Colonic mucosa (tissue), 4 donors: ENCODE measurements at places on chromosomes 3 and 15. TPM values are rescaled to one million over a fixed set of nuclear protein-coding genes. Genes with fewer than 3 reads are reported as not detected.

- H3K27ac ChIP-seq: no peak overlapping the region
- H3K4me3 ChIP-seq: no peak overlapping the region
- peaks cover 9% of the 10 kb centered on the region for H3K36me3 ChIP-seq
Measured at GRCh38 chr3:150577855-150578254, 25.3 kb upstream of the SELENOT start.

DNA sequence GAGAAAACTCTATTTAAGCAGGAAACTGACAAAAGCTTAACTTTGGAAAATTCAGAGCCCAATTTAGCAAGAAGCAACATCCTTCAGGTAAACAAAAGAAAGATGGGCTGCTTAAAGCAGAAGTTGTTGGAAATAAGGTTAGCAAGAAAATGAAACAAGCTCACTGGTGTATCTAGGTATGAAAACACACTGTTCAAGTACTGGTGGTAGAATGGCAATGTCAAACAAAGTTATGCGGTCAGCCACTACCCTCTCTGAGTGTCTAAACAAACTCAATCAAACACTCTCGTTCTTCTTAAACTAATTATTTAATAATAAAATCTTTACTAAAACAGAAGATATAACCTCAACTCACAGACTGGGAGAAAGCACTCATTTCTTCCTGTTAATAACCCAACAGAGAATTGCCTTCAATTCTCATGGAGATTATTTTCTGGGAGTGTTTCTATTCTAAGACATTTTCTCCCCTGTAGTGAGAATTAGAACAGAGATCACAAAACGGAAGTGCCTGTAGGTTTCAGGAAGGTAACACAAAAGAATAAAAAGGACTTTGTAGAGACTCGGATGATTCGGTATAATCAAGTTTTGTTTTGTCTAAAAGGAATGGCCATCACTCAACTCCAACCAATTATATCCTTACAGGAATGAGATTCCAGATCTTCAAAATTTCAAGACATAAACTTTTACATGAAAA, 28.9 kb downstream of the PRICKLE2 start:
- H3K36me3 ChIP-seq: no peaks in the 10 kb centered on the region
- H3K27ac ChIP-seq: no peak overlapping the region
- no peak overlapping the region for H3K4me3 ChIP-seq
- no peaks in the 10 kb centered on the region for H3K27me3 ChIP-seq
- no peak for DNase-seq

- no peaks in the 10 kb centered on the region for H3K4me1 ChIP-seq
- no peaks in the 10 kb centered on the region for H3K36me3 ChIP-seq
- no peak overlapping the region for H3K27ac ChIP-seq
- H3K4me3 ChIP-seq: no peak overlapping the region
- no peaks in the 10 kb centered on the region for H3K27me3 ChIP-seq
Measured at GRCh38 chr3:11244121-11244677, 28.0 kb upstream of the ATG7 start.

The MUSTN1 gene
- total RNA-seq: 3.2 TPM

DNA sequence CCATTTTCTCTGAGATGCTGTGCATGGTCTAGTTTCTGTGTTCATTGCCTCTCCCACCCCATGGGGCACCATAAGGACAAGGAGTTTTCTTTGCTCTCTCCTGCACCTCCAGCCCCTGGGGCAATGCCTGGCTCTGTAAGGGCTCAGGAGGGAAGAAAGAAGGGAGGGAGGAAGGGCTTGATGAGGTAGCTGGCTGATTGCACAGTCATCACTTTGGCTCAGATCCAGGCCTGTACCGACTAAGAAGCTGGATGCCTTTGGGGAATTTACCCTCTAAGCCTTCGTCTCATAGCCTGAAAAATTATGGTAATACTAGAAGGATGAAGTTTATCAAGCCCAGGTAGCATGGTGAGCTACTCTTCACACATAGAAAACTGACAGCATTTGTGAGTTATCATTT, 382.9 kb downstream of the GABRG3 start:
- no peaks in the 10 kb centered on the region for H3K36me3 ChIP-seq
- no peak overlapping the region for H3K27ac ChIP-seq
- no peaks in the 10 kb centered on the region for H3K4me1 ChIP-seq
- no peak overlapping the region for H3K4me3 ChIP-seq
- no peaks in the 10 kb centered on the region for H3K27me3 ChIP-seq

DNA sequence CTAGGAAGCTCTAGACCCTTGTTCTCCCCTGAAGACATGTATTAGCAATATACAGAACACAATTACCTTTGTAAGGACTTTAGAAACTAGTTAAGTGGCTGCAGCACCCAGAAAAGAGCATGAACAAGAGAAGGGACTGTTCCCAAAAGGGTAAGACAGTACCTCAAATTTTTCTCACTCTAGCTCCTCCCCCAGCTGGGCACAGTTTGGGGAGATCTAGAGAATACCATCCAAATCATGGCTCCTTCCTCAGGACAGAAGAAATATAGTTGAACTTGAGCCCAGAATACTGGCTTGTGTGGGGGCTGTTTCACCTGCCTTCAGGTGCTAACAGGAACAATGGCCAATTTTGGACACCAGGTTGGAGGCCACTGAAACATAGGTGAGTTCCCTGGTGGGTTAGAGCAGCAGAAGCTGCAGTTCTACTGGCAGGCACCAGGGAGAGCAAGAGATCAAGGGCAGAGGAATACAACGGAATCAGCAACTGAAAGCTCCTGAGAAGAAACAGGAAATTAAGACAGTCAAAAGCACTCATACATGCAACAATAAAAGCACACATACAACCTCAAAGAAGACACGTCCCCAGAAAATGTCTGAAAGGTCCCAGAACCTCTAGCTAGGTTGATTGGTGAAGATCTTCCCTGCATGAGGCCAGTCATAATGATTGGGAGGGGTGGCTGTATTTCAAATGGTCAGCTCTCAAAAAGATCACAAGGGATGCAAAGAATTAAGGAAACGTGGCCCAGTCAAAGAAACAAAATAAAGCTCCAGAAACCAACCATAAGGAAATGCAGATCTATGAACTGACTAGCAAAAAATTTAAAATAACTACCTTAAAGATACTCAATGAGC, 104.9 kb upstream of the ASB14 start:
- H3K36me3 ChIP-seq: no peaks in the 10 kb centered on the region
- no peaks in the 10 kb centered on the region for H3K27me3 ChIP-seq
- DNase-seq: peak; percentile 57
- H3K4me3 ChIP-seq: no peak overlapping the region
- H3K4me1 ChIP-seq: no peaks in the 10 kb centered on the region
- no peak overlapping the region for H3K27ac ChIP-seq

DNA sequence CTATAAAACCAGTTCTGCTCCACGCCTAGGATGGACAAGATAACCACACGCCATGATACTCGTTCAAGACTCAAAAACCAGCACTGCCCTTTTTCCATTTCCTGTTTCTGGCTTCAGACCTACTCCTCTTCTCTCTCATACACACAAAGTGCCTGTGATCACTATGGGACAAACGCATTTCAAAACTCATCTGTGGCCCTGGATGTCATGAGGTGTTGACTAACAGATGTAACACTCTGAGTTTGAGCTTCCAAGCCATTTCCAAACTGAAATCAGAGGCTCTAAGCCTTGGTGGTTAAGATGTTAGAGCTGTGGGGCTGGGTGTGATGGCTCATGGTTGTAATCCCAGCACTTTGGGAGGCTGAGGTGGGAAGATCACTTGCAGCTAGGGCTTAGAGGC, 55.7 kb upstream of the LMOD3 start:
- peaks cover 12% of the 10 kb centered on the region for H3K4me1 ChIP-seq
- no peak overlapping the region for H3K4me3 ChIP-seq
- no peak overlapping the region for H3K27ac ChIP-seq
- H3K36me3 ChIP-seq: no peaks in the 10 kb centered on the region

The GP9 gene
- total RNA-seq: not detected
